ENCODE measurements at places on chromosomes 7 and 10. TPM values are rescaled to one million over a fixed set of nuclear protein-coding genes. Genes with fewer than 3 reads are reported as not detected.

GRCh38 chr10:99555825-99556523 lies 23.2 kb downstream of the NKX2-3 start:
- DNase-seq, result no peak

The XPNPEP1 gene
- 103 TPM for total RNA-seq

DNA sequence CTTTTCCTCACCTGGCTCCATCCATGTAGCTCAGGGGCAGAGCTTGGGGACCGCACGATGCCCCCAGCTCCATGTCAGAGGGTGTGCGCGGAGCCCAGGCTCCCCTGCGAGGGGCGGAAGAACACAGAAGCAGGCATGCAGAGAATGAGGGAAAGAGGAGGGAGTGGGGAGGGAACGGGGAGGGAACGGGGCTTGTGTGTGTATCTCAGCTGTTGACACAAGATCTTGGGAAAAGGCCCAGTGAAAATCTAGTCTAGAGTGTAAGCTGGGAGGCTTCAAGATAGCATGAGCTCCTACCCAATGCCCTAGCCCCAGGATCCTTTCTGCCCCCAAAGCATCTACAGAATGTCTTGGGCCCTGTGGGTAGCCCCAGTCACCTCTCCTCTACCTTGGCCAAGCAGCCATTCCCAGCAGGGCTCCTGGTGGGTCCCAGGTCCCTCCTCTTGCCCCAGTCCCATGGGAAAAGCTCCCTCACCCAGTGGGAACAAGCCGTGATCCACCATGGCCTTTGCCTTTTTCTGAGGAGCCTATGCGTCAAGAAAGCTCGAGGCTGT lies 25.1 kb upstream of the NDST2 start:
- peak; percentile 32 for DNase-seq

DNA sequence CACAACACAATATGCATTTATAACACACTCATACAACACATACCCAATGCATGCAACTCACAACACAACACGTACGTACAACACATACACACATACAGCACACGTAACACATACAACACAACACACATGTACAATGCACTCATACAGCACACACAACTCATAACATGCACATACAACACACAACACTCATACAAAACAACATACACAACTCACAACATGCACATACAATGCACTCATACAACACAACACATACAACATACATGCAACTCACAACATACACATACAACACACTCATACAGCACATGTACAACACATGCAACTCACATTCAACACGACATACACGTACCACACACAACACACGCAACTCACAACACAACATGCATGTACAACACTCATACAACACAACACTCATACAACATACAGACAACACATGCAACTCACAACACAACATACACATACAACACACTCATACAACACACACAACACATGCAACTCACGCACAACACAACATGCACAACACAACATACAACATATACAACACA lies 21.8 kb downstream of the DIP2C start:
- no peak for DNase-seq

DNA sequence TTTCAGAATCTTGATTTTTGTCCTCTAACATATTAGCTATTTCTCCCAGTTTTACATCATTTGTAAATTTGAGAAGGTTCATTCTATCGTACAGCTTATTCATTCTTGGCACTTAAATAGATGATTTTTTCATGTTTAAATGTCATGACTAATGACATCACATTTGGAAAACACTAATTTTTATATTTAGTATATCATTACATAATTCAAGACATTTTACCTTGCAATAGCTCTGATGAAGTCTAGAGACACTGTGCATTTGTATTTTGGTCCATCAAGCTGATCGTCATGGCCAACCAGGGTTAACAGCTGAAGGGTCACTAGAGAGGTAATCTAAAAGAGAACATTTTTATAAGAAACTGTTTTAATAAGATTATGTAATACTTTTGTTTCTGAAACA lies 71.3 kb downstream of the ORC5 start:
- DNase-seq, result no peak

DNA sequence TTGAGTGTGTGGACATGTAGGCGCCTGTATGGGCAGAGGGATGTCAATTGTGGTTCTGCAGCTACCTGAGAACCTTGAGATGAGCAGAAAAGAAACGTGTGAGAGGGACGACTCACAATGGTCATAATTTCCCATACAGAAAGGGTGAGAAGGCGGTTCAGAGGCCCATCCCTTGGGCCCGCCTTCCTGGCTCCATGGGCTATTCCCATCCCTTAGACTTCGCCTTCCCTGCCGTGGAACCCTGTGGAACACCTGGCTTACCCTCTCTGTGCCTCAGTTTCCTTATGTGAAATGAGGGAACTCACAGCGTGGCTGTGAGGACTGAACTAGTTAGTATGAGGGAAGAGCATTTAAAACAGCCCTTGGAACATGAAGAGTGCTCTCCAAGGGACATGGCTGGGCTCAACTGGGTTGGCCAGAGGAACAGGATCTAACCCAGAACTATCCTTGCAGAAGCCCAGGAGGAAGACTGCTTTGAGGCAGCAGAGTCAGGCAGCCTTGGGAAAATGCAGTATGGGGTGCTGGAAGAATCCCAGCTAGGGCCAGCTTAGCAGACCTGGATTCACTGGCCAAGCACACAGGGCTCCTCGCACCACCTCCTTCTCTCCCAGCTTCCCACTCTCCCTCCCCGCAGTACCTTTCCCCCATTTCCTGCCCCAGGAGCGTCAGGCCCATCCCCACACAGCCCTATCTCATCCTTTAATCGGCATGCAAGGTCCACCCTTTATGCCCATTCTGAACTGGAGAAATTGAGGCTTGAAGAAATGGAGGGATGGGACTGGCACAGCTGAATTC lies 11.1 kb upstream of the ZMIZ1 start:
- no peak for DNase-seq

DNA sequence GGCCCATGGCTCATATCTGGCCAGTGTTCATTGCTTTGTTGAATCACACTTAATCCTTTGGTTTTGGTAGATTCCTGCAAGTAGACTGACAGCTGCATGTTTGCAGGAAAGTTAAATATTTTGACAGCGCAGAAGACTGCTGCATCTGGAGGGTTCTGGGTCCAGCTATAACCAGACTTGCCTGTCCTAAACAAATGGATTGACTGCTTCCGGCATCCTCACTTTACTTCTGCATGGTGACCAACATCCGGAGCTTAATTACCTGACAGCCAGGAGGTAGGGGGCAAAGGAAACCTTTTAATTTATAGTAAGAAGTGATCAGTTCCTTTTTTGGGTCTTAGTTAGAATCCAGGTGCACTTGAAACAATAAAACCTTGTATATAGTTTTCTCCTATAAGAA lies 263.3 kb downstream of the SNX10 start:
- no peak for DNase-seq

DNA sequence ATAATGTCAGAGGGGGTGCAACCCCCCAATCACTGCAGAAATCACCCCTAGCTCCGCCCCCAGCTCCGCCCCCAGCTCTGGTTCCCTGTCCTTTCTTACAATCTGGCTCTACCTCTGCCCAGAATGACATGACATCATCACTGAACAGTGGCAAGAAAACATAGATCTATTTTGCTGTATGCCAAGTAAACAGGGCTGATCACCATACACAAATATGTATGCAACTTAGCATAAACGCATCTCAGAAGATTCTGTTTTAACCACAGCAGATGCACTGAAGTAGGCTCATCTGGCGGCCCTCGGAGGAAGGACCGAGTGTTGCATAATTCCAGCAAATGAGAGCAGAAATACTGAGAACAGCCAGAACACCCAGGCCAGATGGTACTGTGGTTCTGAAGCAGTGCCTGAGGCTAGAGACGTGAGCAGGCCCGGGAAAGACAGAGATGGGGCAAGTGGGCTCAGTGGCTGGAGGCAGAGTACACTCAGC lies 293.3 kb upstream of the KLF14 start:
- DNase-seq, result peak; percentile 78

The OPN1SW gene
- total RNA-seq, result not detected

The C7orf57 gene
- 0.09 TPM for total RNA-seq

GRCh38 chr7:8178353-8178752 lies 83.6 kb downstream of the ICA1 start:
- no peak for DNase-seq

DNA sequence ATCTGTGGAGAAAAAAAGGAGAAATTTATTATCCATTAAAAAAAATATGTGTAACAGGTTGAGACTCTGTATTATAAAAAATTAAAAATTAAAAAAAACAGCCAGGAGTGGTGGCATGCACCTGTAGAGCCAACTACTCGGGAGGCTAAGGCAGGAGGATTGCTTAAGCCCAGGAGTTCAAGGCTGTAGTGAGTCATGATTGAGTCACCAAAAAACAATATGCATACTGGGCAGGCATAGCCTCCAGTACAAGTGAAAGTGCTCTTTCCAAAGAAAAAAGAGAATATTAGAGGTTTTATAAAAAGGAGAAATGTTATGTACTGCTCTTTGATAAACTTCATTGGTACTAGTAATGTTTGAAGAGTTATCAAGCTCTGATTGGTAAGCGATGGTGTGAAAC lies 647.1 kb upstream of the ZWINT start:
- DNase-seq, result no peak

- DNase-seq, result peak; percentile 78
These were observed 57.9 kb upstream of the TMEM72 start for GRCh38 chr10:44853148-44853734.
